ENCODE measurements at places on chromosomes 7 and 10.

- no peak for DNase-seq
Measured at GRCh38 chr7:24701261-24702235, 55.7 kb downstream of the GSDME start.

GRCh38 chr7:55073976-55074528 lies 55.2 kb downstream of the EGFR start:
- DNase-seq = peak; percentile 5

- DNase-seq = no peak
Measured at GRCh38 chr10:104989880-104990279, 348.8 kb downstream of the SORCS3 start.

DNA sequence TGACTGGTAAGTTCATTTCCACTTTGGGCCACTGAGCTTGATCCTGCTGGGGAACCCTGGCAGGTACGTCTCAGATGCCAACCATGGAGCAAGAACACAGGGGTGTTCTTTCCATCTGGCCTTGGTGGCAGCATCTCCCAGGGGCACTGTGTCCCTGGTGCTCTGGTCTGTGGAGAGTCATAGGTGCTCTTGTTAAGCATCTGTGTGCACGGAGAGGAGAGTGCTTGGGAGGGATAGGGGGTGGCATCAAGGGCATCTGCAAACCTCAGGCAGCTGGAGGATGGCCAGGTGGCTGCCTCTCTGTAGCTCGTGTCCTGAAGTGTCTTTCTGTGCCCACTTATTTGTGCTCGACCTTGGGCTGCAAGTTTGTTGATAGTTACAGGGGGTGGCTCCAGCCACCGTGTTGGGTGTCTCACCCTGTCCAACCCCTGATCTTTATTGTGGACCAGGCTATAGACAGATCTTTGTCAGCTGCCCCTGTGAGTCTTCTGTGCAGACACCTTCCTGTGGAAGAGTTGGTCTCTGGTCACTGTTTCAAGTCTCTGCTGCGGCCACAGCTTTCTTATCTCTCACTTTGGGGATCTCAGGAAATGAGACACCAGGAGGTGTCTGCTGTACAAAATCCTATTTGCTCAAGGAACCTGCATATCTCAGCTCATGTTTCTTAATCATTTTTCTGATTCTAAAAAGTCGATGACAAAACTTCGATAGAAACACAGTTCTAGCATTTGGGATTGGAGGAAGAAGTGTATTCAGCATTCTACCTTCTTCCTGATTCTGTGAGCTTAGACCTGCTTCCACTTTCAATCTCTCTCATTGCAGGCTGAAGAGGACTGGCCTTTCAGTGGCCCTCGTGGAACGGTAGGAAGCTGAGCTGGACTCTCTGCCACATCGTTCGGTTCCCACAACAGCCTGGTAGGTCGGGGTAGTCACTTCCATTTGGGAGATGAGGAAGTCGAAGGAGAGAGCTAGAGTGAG lies 17.2 kb upstream of the GIMAP8 start:
- DNase-seq = no peak

- no peak for DNase-seq
Measured at GRCh38 chr7:504221-505111, 15.2 kb downstream of the PDGFA start.

- DNase-seq = no peak
Measured at GRCh38 chr7:112084520-112084971, 121.7 kb downstream of the DOCK4 start.

DNA sequence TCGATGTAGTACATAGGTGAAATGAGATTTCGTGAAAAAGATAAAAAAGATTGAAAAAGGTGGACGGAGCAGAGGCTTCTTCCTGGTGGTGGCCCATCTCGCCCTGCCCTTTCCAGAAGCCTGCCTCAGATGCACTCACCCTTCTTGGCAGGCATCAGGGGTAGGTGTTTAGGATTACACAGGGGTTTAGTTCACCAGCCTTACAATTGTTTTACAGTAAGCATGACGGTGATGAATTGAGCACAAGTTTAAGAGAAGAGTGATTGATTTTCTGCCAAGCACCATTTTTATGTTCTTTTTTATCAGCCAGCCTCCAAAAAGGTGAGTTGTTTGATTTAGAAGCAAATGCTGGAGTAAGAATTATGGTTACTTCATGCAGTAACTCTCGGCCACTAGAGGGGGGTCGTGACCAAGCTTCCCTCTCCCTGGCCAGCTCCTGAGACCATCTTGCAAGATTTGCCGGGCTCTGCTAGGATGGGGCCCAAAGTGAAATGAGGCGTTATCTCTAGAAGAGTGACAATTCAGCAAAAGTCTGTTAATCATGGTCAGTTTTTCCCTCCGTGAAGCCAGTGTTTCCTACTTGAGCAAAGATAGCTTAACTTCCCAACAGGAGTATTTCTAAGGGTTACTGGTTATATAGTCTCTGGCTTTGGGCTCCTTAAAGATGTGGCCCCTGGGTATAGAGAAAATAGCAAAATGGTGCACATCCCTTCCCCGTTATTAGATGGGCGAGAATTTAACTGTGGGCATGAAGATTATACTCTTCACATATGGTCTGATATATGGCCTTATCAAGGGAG lies 228.8 kb downstream of the BMPER start:
- no peak for DNase-seq

DNA sequence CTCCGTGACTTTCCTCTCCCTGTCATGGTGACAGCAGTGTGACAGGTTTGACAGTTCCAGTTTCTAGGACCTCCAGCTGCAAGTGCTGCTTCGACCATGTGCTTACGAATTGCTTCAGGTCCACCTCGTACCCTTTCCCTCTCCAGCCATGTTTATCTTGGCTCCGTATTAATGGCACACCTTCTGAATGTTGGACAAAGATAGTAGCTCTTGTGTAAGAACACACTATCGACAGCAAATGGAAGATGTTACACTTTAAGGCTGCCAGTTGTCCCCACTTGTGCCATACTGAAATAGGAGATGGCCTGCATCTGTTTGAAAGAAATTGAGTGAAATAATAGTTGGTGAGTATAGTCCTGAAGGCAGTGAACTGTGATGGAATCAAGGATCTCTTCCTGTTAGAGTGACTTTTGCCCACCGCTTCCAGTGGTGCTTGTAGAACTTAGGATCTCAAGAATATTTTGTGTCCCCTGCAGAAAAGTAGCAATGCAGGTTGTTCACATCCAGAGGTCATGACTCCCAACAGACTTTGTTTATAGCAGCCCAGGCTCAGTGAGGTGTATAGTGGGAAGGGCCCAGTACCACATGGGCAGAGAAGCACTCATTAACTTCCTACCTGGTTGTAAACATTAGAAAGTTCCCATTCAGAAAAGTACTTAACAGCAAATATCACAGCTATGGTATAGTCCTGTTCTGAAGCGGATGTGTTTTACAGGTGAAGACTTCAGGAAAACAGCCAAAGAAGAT lies 629.7 kb upstream of the GALNT17 start:
- no peak for DNase-seq

- DNase-seq = no peak
Measured at GRCh38 chr7:99485094-99485493, 12.4 kb downstream of the ZNF789 start.

DNA sequence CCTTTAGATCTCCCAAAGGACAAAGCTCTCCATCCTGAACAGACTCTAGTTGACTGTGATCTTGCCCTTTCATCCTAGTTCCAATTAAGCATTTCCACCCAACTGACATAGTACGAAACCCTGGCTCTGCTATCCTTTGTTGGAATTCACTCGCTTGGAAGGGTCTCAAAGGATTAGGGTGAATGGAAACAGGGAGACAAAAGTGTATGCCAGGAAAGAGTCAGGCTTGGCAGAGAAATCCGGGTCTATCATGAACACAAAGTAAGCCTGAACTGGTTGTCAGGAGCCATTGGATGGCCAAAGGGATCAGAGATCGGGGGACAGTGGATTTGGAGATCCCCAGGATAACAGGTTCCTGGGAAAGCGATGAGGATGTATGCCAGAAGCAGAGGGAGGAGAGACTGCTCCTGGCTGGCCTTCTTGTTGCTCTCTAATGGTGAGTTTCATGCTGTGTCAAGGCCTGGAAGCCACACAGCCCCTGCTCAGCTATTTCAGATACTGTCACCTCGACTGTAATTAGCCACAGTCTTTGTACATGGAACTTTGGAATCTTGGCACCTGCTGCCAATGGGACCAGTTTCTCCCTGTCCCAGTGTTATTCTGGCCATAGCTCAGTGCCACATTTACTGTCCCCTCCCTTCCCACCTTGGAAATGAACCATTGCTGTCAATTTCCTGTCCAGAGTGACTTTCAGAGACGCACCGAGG lies 1168.7 kb upstream of the AUTS2 start:
- no peak for DNase-seq

DNA sequence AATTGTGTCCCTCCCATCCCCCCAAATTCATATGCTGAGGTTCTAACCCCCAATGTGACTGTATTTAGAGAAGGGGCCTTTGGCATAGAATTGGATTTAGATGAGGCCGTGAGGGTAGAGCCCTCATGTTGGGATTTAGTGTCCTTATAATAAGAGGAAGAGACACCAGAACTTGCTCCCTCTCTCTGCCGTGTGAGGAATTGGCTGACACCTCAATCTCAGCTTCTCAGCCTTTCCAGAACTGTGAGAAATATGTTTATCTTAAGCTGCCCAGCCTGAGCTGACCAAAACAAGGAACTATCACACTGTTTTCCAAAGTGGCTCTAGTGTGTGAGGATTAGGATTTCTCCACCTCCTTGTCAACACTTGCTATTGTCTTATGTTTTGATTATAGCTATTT lies 400.0 kb upstream of the FZD8 start:
- DNase-seq = no peak

DNA sequence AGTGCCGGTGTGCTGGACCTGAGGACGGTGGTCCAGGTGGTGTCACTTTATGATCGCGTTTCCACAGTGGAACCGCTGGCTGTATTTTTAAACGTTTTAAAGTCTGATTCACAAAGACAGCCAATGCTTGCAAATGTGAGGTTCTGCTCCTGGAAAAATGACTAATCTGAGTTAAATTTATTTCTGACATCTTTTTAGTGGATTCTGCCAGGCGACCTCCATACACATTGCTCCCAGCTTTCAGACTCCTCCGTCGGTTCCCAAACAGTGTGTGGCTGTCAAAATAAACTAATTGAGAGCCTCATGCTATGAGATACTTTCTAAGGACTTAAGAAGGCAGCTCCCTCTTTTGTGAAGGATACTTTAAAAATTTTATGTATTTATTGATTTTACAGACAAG lies 12.7 kb upstream of the TTYH3 start:
- DNase-seq = no peak

DNA sequence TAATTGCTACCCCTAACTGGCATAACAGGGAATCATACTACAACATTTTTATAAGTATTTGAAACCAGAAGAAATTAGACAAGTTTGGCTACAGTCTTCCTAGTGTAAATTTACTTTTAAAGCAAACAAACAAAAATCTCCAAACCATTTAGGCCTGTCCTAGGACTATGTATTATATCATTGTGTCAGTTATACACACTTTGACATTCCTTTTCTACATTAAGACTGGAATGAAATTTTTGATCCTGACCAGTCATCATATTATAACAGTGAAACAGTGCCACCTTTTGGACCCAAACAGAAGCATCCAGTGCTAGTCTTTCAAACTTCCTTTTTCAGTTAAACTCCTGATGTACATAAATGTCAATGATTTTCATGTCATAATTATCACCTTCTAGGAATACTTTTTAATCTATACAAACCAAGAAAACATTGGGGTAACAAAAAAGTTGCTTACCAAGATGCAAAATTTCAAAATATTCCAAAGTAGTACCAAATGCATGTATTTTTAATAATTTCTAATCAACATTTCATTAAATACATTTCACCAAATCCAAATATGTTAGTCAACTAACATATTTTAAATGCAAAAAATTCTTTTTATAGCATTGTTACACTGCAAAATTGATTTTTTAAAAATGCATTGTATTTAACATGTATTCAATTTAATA lies 75.7 kb downstream of the IMMP2L start:
- DNase-seq = no peak

GRCh38 chr7:101862280-101863220 lies 45.1 kb downstream of the CUX1 start:
- DNase-seq = no peak

GRCh38 chr10:43707770-43708169 lies 59.1 kb upstream of the ZNF32 start:
- no peak for DNase-seq

DNA sequence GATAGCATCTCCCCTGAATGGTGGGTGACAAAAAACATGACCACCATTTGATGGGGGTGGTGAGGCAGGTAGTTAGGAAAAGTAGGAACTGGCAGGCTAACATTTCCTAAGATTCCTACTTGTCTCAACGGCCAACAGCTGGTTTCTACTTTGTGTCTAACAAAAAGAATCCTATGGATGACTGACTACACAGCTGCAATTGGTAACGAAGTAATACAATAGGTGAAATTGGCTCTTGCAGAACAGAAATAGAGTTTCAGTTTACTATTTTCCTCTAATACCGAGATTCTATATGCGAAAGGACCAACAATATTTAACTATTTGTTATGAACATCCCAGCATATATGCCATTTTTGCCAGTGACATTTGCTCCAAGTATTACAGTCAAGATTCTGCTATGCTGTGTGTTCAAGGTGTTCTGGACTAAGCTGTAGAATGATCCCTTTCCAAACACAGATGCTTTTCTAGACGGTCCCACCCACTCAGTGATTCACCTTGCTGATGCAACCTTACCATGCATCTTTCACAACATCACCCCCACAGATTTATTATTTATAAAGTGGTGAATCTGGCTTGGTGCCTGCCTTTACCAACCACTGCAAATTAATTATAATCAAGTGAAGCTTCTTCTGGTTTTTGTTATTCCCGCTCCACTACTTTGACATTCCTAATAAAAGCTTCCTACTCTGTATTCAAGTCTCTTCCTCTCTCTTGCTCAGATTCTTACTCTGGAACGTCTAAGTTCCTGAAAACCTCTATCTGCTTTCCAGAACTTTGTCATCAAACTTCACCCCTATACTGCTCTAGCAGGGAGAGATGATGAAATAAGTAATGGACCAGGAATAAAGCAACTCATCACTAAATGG lies 16.8 kb downstream of the BBIP1 start:
- DNase-seq = peak; percentile 51

GRCh38 chr10:132407846-132408278 lies 10.9 kb downstream of the PWWP2B start:
- DNase-seq = no peak

- no peak for DNase-seq
Measured at GRCh38 chr10:133487085-133487484, 33.3 kb downstream of the SCART1 start.

DNA sequence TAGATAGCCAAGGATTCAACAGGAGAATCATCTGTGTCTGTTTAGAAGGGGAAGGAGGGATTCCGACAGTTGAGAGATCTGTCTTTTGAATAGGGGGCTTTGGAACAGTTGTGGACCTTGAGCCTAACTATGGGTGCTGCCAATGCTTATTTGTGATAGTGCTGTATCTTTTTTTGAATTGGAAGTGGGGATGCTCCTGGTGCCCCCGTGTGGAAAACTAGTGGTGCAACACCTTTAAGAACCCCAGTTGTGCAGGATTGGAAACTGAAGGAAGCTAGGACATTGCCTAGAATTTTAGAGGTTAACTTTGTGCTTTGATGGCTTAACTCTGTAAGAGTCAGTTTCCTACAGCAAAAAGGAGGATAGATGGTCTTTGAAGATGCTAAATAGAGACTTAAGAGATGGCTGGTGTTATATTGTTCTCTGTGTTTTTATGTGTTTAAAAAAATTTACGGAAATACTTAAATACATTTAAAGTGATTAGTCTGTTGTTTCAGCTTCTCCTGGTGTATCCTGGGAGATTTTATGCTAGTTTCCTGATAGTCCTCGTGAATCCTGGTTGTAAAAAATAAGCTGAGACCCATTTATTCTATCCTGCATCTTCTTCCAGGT lies 69.3 kb downstream of the AP3M1 start:
- peak; percentile 28 for DNase-seq

Data from activated CD4-positive, alpha-beta T cell treated with anti-CD3 and anti-CD28 coated beads for 4 hours (primary cell).